ENCODE measurements at places on chromosomes 12 and 14. TPM values are rescaled to one million over a fixed set of nuclear protein-coding genes. Genes with fewer than 3 reads are reported as not detected.

The CFAP251 gene
- 2.8 TPM for total RNA-seq

The GPR33 gene
- not detected for total RNA-seq

The RNASE13 gene
- not detected for total RNA-seq

The KCNH3 gene
- total RNA-seq = 5.9 TPM

The KCNK13 gene
- not detected for total RNA-seq

The AMIGO2 gene
- 1.7 TPM for total RNA-seq

The BCAT1 gene
- total RNA-seq = 401 TPM

The PLEKHG7 gene
- total RNA-seq = not detected

The MMP19 gene
- total RNA-seq = not detected

The TOMM20L gene
- total RNA-seq = not detected

All from glutamatergic neuron (in vitro differentiated cells).